ENCODE measurements at places on chromosomes 2 and 18. TPM values are rescaled to one million over a fixed set of nuclear protein-coding genes. Genes with fewer than 3 reads are reported as not detected.

Gene RNF152
- 73.9 TPM for total RNA-seq

DNA sequence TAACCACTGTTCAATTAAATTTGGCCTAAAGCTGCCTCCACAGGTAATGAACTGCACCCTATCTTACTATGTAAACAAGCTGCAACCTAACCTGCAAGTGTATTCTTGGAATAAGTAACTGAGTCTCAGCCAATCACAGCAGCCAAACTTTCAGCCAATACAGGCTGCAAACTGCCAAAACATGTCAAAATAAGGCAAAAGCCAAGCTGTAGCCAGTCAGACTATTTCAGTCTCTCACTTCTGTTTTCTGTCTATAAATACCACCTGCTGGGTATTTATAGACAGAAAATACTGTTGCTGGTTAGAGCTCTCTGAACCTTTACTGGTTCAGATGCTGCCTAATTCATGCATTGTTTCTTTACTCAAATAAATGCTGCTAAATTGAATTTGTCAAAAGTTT, 14.3 kb downstream of the C2orf76 start:
- DNase-seq: no peak

Gene OSR1
- total RNA-seq: 0.31 TPM

GRCh38 chr2:205776139-205776538, 93.8 kb downstream of the NRP2 start:
- DNase-seq: no peak

GRCh38 chr2:8421658-8422449, 260.0 kb upstream of the ID2 start:
- no peak for DNase-seq

- no peak for DNase-seq
Measured at GRCh38 chr18:65464361-65464760, 286.5 kb upstream of the CDH7 start.

Gene PPP1R1C
- total RNA-seq: 1.2 TPM

DNA sequence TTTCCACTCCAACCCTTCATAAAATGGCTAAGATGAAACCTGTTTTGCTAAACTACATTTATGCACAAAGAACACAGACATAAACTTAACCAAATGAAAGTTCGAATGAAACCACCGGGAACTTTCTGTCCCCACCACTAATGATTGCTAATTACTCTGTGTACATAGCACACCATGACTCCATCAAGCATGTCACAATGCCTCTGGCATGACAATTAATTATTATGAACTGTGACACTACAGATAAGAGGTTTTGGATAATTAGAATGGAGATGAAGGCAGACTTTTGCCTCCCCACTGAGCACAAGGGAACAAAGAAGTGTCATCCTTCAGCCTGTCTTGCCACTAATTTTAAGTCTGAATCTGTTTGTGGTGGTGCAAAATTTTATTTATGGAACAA, 1.5 kb downstream of the DAPL1 start:
- no peak for DNase-seq

GRCh38 chr2:162435157-162435556, 91.2 kb downstream of the GCA start:
- DNase-seq: no peak

DNA sequence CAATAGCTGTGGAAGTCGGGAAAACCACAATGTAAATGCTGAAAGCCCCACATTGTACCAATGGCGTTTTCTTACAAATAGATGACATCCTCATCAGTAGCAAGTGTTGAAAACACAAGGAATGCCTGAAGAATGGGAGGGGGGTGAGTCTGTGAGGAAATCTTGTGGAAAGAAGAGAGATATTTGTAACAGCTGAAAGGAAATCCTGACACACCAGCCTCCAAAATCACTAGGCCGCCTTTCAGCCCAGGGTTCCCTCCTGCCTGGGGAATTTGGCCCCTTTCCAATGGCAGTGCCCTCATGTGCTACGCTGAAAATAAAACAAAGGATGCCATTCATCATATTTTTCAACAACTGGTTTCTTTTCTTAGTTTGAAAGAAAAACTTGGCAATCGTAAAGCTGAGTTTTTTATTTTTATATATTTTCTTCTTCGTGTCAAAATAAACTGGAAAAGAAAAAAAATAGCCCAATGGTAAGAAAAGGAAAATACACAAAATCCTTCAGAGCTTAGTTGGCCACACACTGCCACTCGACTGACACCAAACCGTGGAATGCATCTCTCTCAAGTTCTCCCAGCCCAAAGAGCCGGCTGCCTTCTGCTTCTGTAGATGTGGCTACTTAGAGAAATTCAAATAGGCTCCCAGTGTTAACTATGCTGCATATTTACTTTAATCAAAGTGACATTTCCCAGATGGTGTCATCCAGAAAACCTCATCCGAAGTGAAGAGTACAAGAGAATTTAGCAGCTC, 52.0 kb downstream of the FTCDNL1 start:
- no peak for DNase-seq

DNA sequence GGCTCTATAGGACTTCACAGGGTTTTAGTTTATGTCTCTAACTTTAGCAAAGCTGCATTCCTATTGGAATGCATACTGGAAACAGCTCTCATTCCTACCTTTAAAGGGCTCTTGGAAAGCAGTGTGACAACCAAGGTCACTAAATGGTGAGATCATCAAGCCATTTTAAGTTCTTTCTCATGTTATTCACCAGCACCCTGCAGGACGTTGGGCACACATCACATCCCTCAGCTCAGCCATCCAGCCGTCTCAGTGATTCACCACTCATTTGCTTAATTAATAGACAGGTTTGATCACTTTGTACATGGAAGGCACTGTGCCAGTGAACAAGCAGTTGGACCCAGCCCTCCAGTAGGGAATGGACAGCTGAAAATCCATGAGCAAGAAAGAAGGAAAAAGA, 32.2 kb upstream of the RBM44 start:
- peak; percentile 72 for DNase-seq

GRCh38 chr2:61911510-61911909, 6.0 kb downstream of the COMMD1 start:
- DNase-seq: no peak

- no peak for DNase-seq
Measured at GRCh38 chr18:13222856-13223281, 4.3 kb downstream of the LDLRAD4 start.

- no peak for DNase-seq
Measured at GRCh38 chr2:177296040-177296439, 31.5 kb upstream of the NFE2L2 start.

- DNase-seq: no peak
Measured at GRCh38 chr18:68034296-68034695, 517.8 kb upstream of the DSEL start.

GRCh38 chr2:219441451-219442255, 7.0 kb downstream of the SPEG start:
- DNase-seq: peak; percentile 53

DNA sequence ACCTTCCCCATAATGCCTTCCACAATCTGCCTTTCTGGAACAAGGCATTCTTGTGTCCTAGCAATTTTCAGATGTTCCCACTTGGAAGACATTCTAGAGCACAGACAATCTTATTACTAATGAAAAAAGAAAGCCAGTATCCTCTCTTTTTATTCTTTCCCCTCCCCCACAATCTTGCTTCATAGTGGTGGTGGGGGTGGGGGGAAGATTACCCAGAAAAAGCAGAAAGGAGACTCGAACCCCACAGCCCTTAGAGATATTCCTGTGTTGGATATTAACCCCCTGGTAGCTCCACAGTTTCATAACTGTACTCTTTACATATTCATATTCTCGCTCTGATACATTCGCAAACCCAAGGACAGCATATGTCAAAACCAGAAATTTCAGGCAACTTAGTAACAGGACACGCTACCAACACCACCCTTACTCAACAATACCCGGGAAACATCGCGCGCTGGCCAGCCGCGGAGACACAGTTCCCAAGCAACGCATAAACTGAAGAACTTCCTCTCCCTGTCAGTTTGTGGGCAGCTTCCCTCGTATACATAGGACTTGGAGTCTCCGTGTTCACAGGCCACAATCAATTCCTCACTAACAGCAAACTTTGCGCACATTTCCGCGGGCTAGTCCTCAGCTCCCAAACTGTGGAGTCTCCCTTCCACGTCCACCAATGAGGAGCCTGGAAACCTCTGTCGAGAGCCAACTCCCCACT, 793 bp downstream of the NR4A2 start:
- peak; percentile 70 for DNase-seq

GRCh38 chr2:170502361-170503130, 212.6 kb upstream of the SP5 start:
- DNase-seq: no peak

DNA sequence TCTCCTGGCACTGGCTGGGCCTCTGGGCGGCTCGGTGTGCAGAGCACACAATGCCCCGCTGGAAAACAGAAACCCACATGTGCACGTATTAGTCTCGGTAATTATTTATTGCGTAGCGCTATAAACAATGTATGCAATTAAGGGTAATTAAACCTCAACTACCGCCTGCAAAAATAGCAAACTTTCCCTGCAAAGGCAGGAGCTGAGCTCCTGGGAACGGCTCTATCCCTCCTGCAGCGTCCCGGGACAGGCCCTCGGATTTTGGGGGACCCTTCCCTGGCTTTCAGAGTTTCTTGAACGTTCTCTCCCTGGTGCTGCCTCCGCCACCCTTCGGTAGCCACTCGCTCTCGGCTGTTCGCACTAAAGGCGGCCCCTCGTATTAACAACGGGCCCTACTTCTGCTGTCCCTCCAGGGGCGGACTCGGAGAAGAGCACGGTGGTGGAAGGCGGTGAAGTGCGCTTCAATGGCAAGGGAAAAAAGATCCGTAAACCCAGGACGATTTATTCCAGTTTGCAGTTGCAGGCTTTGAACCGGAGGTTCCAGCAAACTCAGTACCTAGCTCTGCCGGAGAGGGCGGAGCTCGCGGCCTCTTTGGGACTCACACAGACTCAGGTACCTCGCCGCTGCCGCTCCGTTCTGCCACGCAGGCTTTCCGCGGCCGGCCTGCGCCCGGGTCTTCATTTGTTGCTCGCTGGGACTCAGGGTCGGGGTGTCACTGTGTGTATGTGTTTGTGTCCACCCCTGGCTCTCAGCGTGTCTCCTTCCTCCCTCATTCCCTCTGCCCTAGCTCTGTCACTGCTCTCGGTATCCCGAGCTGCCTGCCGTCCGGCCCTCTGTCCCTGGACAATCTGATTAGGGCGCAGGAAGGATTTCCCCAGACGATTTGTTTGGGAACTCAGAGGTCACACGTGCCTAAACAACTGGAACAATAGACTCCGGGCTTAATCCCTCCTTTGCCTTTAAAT, 1.2 kb downstream of the DLX1 start:
- no peak for DNase-seq

Gene LRP1B
- total RNA-seq: 2.5 TPM

- no peak for DNase-seq
Measured at GRCh38 chr2:171893196-171893823, 734 bp downstream of the SLC25A12 start.

DNA sequence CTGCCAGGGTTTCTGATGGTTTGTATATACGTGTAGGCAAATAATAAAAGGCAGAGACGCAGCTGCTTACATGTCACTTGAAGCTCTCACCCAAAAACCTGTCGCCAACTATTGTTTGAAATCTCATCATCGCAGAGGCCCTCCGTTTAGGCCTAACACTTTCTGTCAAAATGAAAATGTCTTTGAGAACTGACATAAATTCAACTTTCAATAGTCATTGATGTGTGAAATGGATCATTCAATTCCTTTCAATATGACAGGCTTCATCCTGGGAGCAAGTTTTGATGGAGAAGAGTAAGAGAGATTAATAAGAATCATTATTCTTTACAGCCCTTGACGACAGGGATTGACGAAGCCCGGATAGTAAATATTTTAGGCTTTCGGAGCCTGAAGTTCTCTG, 2.7 kb downstream of the ACTG2 start:
- DNase-seq: no peak

DNA sequence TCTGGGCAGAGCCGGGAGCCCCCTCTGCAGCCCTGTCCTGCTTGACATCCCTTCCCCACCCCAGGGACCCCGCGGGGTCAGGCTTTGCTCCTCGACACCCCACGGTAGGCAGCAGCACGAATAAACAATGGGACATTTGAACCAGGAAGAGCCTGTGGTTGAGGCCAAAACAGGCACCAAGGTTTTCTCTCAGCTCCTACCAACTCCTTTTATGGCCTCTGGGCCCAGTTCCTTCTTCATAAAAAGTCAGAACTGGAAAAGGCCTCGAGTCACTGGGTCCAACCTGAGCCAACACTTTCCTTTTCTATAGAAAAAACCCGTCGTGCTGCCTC, 20.6 kb downstream of the TEX44 start:
- no peak for DNase-seq

DNA sequence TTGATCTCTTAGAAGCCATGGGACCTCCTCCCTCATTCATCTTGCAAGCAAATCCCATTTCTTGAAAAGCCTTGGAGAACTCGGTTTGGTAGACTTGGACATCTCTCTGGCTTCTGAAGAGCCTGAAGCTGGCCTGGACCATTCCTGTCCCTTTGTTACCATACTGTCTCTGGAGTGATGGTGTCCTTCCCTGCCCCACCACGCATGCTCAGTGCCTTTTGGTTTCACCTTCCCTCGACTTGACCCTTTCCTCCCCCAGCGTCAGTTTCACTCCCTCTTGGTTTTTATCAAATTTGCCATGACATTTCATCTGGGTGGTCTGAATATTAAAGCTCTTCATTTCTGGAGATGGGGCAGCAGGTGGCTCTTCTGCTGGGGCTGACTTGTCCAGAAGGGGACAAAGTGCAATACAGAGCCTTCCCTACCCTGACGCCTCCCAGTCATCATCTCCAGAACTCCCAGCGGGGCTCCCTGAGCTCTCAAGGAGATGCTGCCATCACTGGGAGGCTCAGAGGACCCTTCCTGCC, 20.0 kb downstream of the FOSL2 start:
- no peak for DNase-seq

Gene SOWAHC
- total RNA-seq: 16.5 TPM
